NCI-H446 (cell line): ENCODE measurements at places on chromosomes 1 and 21.

- DNase-seq, result no peak
Measured at GRCh38 chr21:38797470-38797869, 8.3 kb upstream of the ETS2 start.

DNA sequence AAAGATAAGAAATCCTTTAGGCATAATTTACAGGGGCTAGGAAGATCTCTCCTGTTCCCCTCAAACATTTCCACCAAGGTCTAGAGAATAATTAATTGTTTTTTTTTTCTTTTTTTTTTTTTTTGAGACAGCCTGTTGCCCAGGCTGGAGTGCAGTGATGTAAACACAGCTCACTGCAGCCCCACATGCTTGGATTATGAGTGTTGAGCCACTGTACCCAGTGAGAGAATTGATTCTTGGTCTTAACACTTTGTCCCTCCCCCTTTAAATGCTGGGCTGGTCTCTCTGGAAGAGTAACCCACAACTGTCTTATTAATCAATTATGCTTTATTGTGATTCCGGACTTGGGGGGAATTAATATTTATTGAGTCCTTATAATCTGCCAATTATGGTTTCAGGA lies 33.4 kb downstream of the ATF3 start:
- DNase-seq, result no peak

GRCh38 chr1:897226-897625 lies 26.5 kb upstream of the SAMD11 start:
- DNase-seq, result no peak

- DNase-seq, result no peak
Measured at GRCh38 chr1:7659514-7659913, 111.6 kb upstream of the VAMP3 start.

DNA sequence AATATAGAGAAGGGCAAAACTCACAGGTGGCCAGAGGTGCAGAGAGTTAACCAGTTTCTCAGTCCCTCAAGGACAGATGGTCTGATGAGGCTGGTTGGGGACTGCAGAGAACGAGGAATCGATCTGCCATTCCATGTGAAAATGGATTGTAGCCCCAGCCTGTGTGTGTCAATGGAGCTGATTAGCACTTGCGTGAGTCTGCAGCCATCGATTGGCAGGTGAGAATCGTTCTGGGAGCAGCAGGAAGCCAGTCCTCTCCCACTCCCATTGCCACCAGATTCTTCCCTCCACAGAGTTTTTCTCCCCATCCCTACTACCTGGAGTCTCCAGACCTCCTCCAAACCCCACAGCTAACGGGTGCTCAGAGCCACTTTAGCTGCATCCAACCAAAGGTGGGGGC lies 18.3 kb upstream of the PSMB2 start:
- no peak for DNase-seq

- no peak for DNase-seq
Measured at GRCh38 chr1:217135987-217136894, 413.0 kb upstream of the ESRRG start.

GRCh38 chr1:221840511-221841243 lies 98.8 kb upstream of the DUSP10 start:
- no peak for DNase-seq

DNA sequence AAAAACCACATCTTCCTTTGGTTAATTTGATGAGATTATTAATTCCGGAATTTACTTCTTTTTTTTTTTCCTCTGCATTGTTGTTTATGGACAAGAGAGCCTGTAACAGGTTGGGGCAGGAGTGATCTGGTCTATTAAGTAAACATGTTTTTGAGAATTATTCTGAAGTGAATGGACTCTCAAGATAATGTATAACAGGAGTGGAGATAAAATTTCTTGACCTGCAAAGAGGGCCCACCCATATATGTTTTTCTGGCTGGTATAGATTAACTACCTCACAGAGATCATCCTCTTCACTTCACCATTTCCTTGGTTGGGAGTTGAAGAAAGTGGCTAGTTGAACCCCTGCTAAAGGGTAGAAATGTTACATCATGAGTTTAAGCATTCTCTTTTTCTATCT lies 10.7 kb downstream of the DDI2 start:
- DNase-seq, result no peak

DNA sequence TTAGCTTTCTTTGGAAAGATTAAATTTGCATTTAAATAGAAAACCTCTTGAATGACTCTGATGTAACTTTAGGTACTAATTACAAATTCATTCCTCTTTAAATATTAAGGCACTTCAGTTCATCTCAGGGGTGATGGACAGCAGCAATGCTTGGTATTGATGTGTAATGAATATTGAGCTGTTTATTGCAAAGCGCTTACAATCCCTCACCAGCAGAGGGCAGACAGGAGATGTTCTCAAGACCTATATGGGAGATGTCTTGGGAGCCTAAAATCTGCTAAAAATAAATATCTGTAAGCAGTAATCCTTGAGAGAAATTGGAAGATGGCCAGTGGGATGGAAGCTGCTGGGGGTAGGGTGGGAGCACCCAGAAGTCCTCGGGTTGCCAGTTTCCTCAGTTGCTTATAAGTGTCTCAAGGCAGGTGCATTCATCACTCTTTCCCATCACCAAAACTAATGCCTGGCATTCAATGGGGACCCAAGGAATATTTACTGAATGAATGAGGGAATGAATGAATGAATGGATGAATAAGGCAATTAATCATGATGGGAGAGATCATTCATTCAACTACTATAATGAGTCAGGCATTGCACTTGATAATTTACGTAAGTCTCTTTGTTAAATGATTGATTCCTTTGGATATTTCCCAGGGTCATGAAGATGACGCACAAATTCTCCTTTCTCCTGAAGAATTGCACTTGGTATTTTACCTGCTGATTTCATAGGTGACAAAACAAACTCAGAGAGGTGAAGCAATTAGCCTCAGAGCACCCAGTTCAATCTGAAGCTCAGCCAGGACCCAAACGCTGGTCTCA lies 2.3 kb downstream of the KLHDC8A start:
- peak; percentile 89 for DNase-seq

DNA sequence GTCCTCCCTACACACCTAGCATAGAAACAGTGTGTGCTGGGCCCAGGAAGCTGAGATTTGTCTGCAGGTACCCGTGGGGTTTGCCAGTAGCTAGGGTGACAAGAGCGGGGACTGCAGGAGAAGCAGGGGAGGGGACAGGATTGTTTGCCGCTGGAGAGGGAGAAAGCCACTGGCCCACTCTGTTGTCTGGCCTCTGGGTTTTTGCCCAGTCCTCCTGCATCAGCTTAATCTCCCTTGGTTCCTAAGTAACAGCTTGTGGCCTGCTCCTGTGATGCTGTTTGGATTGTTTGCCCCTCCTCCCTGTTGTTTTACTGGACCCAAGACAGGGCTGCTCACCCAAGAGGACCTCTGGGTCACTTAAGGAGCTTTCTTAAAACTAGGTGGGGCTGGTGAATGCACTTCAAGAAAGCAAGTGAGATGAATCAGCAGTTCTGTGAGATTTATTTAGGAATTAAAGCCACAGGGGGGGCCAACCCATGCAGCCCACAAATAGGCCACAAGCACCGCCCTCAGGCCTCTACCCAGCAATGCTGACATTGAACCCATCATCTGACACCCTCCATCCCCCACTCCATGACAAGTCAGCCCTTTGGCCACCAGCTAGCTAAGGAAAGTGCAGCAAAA lies 142.8 kb downstream of the ZZZ3 start:
- no peak for DNase-seq
